ENCODE measurements at places on chromosomes 4 and X. TPM values are rescaled to one million over a fixed set of nuclear protein-coding genes. Genes with fewer than 3 reads are reported as not detected.
A peak's percentile ranks its signal among the peaks of the same experiment; 100 is the strongest.

ITIH6 gene
- not detected for total RNA-seq

PDGFRA gene
- total RNA-seq: 157 TPM

PPBP gene
- total RNA-seq: not detected

STATH gene
- not detected for total RNA-seq

SSX2B gene
- total RNA-seq: not detected

ENOPH1 gene
- total RNA-seq: 36.0 TPM

FGD1 gene
- total RNA-seq: 2.0 TPM

EVC2 gene
- 5.9 TPM for total RNA-seq

DNA sequence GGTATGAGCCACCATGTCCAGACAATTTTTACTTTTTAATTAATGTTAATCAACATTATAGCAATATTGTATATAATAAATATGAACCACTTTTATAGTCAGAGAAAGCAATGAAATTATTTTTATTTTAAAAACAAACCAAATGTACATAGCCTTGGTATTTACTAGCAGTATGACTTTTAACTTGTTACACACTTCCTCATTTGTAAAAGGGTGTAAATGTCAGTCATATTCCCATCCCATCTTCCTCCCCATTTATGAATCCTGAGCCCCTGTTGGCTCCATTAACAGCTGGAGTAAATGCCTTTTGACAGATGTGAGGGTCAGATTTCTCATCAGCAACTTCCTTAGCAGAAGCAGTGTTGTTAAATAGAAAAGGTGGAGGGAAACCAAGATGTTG, 179.6 kb upstream of the SPRY1 start:
- DNase-seq: no peak

GRCh38 chrX:113514906-113515305, 674.3 kb upstream of the AMOT start:
- no peak for DNase-seq

DNA sequence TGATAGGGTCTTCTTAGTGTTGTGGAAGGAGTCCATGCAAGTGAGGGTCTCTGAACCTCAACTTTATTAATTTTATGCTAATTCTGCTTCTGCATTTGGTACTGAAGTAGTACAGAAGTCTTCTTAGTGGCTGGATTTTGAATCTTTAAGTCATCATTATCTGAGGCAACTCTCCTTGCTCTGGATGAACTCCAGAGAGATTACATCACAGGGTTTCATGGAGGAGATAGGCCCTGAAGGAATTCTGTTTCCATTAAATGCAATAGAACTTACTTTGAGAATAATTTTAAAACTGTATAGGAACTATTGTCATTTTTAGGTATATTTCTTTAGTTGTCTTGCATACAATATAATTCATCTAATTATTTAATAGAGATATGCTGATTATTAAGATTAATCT, 451.2 kb downstream of the FAT4 start:
- peak; percentile 61 for DNase-seq

GRCh38 chr4:39263895-39264294, 81.6 kb downstream of the WDR19 start:
- DNase-seq: no peak

GRCh38 chrX:123882391-123882790, 22.5 kb downstream of the XIAP start:
- DNase-seq: no peak

DNA sequence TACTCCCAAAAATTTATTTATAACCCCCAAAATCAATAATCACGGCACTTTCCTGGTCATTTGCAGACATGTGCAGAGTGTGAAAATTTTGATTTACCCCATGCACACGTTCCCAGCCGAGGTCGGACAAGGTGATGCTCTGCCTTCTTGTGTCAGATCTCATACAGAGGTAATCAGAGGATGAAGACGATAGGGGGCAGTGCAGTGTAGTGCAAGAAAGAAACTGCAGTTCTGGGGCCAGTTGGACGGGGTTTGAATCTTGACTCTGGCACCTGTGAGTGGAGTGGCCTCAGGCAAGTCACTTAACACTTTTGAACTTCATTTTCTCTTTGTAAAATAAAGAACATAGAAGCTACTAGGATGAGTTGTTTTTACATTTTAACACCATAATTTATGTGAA, 88.4 kb downstream of the FRMPD3 start:
- peak; percentile 50 for DNase-seq

GRCh38 chrX:10875995-10876394, 235.1 kb upstream of the HCCS start:
- DNase-seq: no peak

DNA sequence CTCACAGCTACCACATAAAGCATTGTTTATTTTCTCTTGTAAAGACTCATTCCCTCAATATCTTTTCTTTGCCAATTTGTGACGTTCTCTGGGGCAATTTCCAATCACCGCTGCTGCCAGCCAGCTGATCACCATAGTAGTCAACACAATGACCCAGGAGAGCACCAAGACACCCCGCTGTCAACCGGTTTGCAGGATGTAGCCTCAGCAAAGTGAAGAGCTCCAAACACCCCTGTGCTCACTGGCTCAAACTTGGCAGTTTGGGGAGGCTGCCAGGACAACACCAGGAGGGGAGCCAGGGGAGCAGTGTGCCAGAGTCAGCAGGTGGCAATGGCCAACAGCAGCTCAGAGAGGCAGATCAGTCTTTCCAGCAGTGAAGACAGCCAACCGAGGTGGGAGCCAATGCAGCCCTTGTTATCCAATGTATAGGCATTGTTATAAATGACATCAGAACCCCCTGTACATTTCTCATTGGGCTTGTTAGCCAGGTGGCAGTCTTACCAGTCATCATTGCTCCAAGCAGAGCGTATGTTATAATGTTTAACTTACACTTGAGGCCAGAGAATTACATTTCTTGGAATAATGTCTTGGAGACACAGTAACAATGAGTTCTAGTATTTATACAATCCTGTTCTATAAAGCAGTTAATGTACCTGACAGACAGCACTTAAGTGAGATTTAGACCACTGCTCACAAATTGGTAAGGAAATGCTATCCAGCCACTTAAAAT, 274.9 kb upstream of the GK2 start:
- DNase-seq: peak; percentile 53

- no peak for DNase-seq
These were observed 11.8 kb upstream of the UGT2A3 start for GRCh38 chr4:68963374-68963773.

DNA sequence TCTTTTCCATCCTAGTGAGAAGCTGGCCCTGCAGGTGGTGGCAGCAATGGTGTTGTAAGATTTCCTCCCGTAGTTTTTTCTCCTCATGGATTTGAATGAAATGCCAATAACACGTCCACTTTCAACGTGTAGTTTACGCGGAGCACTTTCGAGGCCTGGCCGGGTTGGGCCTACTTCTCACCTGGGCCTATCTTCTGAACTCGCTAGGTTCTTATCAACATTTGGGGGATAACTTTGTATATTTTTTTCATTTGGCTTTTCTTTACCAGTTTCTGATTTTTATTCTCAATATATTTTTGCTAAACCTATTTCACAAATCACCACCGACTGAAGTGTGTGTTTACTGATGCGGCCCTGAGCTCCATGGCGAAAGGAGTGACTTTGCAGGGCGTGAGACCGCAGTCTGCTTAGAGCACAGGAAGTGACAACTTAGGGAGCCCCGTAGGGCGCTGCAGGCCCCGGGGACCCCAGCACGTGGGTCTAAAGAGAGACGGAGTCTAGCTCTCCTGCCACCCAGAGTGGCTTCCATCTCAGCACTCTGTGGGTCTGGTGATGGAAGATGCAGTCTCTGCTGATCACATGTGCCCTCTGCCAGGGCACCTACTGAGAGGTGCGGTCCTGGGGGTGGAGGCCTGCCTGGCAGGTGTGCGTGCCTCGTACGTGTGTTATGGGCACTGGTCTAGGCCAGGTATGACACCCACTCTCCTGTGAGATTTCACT, 29.1 kb downstream of the NELFA start:
- DNase-seq: no peak

DNA sequence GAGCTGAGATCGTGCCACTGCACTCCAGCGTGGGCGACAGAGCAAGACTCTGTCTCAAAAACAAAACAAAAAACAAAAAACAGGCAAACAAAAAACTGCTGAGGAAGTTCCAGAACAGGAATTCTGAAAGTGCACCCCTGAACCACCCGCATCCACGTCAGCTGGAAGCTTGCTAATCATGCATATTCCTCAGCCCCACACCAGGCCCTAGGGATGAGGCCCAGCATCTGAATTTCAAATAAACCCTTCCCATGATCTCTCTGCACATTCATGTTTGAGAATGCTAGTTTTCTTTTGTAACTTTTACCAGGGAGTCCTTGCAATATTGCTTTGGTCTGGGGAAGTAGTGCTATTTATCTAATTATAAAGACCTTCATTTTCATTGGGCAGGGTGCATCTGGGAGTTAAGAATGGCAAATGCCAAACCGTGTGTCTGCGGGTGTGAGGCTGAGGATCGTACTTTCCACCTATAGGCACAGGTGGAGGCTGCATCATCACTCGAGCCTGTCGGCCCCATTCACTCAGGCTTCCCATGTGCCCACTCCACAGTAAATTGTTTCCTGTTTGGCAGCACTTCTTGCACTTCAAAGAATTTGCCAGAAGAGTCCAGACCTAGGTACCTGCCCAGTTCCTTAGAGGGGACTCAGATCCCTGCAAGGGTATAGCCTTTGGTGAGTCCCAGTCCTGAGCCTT, 23.6 kb downstream of the CCKAR start:
- DNase-seq: no peak

DNA sequence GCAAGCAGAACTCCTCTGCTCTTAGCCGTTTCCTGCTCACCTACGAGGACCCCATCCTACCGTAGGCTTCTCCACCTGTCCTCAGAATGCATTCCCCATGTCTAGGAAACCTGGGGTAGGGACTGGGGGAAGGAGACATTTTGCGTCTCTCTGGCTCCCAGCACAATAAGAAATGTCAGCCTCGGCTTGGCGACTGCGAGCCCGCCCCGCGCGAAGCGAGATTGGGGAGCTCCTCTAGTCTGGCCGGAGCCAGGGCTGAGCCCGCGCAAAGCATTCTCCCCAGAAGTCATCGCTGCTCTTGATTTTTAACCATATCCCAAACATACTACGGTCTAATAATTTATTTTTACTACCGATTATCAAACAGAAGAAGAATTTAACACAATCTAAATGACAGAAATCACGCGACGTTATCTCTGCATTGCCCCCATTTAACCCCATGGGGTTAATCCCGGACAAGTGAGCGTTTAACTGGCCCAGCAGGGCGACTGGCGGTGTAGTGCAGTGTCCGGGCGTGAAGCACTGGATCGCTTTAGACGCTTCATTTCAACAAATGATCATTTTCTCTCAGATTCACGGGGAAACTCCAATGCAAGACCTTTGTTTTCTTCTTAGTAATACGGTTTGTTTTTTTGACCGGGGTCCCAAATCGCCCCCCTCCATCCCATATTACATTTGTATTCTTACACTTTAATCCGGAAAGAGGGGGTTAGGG, 8.0 kb upstream of the PITX2 start:
- DNase-seq: no peak

DNA sequence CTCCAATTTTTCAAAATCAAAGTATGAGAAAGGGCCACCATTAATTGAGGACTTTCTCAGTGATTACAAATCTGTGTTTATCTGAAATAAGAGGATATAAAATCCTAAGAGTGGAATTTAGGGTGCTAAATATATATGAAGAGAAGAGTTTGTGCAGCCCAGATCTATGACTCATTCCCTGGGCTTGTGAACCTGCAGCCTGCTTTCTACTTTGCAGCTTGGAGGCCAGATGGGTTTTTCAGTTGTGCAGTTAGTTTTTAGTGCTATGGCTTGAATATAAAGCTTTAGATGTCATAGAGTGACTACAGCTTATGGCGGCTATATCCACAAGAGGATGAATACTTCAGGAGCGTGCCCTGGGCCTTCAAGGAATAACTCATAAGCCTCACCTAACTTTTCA, 1391.1 kb downstream of the FSTL5 start:
- no peak for DNase-seq

- no peak for DNase-seq
These were observed 58.7 kb downstream of the LEF1 start for GRCh38 chr4:108109997-108110416.

- DNase-seq: no peak
These were observed 1232.0 kb downstream of the STIM2 start for GRCh38 chr4:28092610-28093009.

DNA sequence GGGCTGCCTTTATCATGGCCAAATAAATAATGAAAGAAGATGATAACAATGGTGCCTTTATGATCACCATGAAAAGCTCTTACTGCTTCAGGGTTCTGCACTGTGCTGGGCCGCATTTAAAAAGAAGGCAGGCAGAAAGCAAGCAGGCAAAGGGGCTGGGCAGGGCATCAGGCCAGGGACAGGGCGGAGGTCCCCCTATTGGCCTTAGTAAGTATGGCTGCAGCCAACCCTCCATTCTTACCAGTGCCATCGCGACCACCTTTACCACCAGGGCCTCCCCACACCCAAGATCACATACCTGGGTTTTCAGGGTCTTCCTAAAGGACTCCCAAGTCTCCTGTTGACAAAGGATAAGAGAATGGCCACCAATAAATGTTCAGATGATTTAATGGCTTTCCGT, 38.9 kb downstream of the CNGA2 start:
- DNase-seq: no peak

DNA sequence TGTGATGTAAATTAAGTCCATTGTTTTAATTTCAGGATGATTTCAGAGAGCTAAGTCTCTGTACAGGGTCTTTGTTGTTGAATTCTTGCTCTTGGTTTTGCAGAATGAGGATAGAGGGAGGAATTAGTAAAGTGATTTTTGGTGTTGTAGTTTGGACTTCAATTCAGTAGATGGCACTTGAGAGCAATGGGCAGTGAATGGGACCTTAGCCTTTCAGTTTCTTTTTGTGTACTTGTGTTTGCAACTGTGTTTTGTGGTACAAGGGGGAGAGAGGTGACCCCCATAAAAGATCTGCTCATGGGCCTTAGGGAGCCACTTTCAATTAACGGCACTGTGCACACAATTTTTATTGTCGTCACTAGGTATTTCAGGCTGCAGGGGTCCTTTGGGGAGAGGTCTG, 340.0 kb downstream of the DCAF12L2 start:
- DNase-seq: no peak

DNA sequence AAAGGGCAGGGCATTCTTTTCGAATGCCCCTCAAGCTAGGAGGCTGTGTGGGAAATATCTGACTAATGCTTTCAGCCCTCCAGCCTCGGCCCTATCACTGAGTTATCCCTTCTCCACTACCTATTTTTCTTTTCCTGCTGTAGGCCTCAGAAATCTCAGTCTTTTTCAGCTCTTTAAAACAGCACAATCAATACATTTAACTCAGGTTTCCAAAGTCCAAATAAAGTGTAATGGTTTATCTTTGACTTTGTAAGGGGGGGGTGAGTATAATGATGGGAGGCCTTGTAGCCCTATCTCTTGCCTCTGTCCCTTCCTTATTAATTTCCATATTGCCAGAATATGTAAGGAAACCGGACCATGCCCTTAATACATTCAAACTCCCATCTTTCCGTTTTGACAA, 1.6 kb upstream of the WNK3 start:
- DNase-seq: no peak

Measured in IMR-90 (cell line).